ENCODE measurements at places on chromosomes 3 and 15. TPM values are rescaled to one million over a fixed set of nuclear protein-coding genes. Genes with fewer than 3 reads are reported as not detected.

HES1 gene
- 5.8 TPM for total RNA-seq

MEGF11 gene
- not detected for total RNA-seq

MAGEF1 gene
- total RNA-seq: 23.7 TPM

SPATA12 gene
- not detected for total RNA-seq

ARF4 gene
- total RNA-seq: 531 TPM

ASB14 gene
- not detected for total RNA-seq

LRRK1 gene
- total RNA-seq: 11.6 TPM

ZNF501 gene
- total RNA-seq: 5.2 TPM

CCR8 gene
- not detected for total RNA-seq

MYL3 gene
- total RNA-seq: 1.7 TPM

HESX1 gene
- not detected for total RNA-seq

GCSAM gene
- total RNA-seq: not detected

MORC1 gene
- not detected for total RNA-seq

TTC21A gene
- 3.9 TPM for total RNA-seq

ITIH1 gene
- total RNA-seq: not detected

CHRD gene
- 1.7 TPM for total RNA-seq

PSTPIP1 gene
- not detected for total RNA-seq

GRM2 gene
- total RNA-seq: not detected

CCDC32 gene
- total RNA-seq: 20.7 TPM

TRAT1 gene
- total RNA-seq: not detected

DUOXA2 gene
- not detected for total RNA-seq

NR2E3 gene
- total RNA-seq: 0.97 TPM

PYGO1 gene
- 9.0 TPM for total RNA-seq

WDR93 gene
- total RNA-seq: under 0.01 TPM

SAMMSON gene
- total RNA-seq: not detected

PIGZ gene
- total RNA-seq: 1.7 TPM

ADAMTS17 gene
- under 0.01 TPM for total RNA-seq

DLL4 gene
- 5.5 TPM for total RNA-seq

PLOD2 gene
- 154 TPM for total RNA-seq

PLA2G4E gene
- total RNA-seq: not detected

TCF12 gene
- total RNA-seq: 99.5 TPM

SPINK8 gene
- total RNA-seq: not detected

NFKBIZ gene
- total RNA-seq: 126 TPM

SLC7A14 gene
- 2.2 TPM for total RNA-seq

SLC51B gene
- not detected for total RNA-seq

OGG1 gene
- 32.2 TPM for total RNA-seq

IDH2 gene
- 75.7 TPM for total RNA-seq

All from fibroblast of villous mesenchyme (primary cell).